NCI-H2081 (cell line): ENCODE measurements at places on chromosomes 3 and 15.
A peak's percentile ranks its signal among the peaks of the same experiment; 100 is the strongest.

GRCh38 chr3:127459891-127460290, 130.6 kb downstream of the TPRA1 start:
- no peak for DNase-seq

DNA sequence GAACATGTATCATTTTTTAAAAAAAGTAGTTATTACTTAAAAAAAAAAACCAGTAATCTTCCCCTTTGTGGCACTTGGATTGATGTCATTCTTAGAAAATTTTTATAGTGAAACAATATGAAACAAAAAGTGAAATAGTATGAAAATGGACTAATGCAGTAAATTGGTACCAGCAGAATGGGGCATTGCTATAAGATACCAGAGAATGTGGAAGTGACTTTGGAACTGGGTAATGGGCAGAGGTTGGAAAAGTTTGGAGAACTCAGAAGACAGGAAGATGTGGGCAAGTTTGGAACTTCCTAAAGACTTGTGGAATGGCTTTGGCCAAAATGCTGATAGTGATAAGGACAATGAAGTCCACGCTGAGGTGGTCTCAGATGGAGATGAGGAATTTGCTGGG, 66.6 kb downstream of the TTC23 start:
- no peak for DNase-seq

- no peak for DNase-seq
Measured at GRCh38 chr15:68687136-68687735, 108.4 kb downstream of the CORO2B start.

DNA sequence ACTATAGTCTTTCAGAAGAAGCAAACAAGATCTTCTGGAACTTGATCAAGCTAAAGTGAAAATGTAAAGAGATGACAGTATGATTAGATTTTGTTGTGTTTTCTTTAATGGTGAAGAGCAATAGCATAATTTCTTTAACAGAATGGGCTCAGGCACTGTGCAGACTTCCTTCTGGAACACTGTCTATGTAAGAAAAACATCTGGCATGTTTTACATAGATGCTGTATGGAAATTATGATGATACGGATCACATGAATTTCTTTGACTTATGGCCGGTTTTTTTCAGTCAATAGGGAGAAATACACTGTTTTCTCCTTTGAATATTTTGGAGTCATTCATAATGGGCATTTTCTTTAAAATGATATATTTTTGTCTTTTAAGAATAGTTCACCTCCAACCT, 42.6 kb downstream of the PHLDB2 start:
- no peak for DNase-seq

DNA sequence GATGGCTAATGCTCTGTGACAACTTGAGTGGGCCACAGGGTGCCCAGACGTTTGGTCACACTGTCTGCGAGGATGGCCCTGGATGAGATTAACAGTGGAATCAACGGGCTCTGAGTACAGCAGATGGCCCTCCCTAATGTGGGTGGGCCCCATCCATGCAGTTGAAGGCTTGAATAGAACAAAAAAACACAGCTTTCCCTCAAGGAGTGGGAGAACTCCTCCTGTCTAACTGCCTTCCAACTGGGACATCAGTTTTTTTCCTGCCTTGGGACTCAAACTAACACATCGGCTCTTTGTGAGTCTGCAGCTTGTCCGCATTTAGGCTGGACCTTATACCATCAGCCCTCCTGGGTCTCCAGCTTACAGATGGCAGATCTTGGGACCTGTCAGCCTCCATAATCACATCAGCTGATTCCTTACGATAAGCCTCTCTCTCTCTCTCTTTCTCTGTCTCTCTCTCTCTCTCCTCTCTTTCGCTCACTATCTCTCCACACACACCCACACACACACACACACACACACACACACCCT, 20.8 kb downstream of the FAM174B start:
- no peak for DNase-seq

GRCh38 chr3:150970665-150971324, 1.7 kb downstream of the CLRN1 start:
- DNase-seq, result no peak

GRCh38 chr3:152356870-152357276, 88.1 kb downstream of the MBNL1 start:
- DNase-seq, result no peak

DNA sequence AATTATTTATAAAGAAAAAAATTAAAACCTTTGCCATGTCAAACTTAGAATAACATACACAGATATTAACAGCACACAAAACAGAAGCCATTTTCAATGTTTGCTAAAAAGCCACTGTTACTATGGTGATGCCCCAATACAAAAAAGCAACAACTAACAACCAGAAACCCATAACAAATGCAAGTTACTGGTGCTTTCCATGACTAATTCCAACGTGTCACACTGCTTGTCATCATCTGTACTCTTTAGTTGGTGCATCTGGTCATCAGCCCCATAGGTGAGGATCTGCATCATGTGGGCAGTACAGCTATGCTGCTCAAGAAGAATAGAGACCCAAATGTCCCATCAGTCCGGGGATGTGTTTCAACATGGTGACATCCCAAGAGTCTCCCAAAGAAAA, 52.8 kb downstream of the ATP8B4 start:
- peak; percentile 36 for DNase-seq

- no peak for DNase-seq
Measured at GRCh38 chr3:79203144-79203519, 564.7 kb downstream of the ROBO1 start.

DNA sequence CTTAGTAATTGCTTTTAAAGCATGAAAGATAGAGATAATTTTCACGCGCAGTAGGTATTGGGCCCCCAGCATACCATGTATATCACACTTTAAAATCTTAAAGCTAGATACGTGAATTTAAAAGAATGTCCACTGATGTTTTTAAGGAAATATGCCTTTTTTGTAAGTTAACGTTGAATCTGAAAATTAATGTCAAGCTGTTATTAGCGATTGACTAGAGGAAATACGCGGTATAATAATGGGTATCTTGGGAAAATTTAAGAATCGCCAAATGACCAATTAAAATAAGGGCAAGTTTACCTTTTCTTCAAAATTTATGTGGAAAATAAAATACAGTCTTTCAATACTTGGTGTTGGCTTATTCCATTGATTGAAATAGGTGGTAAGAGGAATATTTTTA, 13.3 kb upstream of the CHD2 start:
- no peak for DNase-seq

- DNase-seq, result no peak
Measured at GRCh38 chr3:159733194-159733860, 255.3 kb upstream of the IL12A start.

- DNase-seq, result no peak
Measured at GRCh38 chr3:34934660-34935059, 704.7 kb upstream of the ARPP21 start.
